ENCODE measurements at places on chromosomes 5 and 9.
A peak's percentile ranks its signal among the peaks of the same experiment; 100 is the strongest.

DNA sequence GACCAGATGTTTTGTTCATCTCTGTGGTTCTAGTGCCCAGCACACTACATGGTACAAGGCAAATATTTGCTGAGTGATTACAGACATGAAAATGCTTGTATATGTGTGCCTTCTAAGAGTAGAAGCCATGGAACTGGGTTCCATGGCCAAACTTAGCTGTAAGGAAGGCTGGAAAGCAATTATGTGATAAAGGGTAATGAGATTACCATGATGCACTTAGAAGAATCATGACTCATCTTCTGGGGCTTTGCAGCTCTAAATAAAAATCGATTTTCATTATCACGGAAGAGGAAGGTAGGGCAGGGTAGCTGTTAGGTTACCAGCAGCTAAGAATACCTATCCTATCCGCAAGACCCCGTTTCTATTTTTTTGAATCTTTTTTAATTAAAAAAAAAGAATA lies 28.0 kb downstream of the RFK start:
- no peak for DNase-seq

GRCh38 chr9:14170973-14171596 lies 142.9 kb downstream of the NFIB start:
- DNase-seq = no peak

- DNase-seq = no peak
Observed at GRCh38 chr9:136655536-136656182, 7.1 kb upstream of the EGFL7 start.

GRCh38 chr9:131276094-131276888 lies at the start of gene FAM78A:
TSS of gene FAM78A (minus strand) at chr9:131276510. CDS start at chr9:131276179, 331 bp downstream.
- DNase-seq = no peak

DNA sequence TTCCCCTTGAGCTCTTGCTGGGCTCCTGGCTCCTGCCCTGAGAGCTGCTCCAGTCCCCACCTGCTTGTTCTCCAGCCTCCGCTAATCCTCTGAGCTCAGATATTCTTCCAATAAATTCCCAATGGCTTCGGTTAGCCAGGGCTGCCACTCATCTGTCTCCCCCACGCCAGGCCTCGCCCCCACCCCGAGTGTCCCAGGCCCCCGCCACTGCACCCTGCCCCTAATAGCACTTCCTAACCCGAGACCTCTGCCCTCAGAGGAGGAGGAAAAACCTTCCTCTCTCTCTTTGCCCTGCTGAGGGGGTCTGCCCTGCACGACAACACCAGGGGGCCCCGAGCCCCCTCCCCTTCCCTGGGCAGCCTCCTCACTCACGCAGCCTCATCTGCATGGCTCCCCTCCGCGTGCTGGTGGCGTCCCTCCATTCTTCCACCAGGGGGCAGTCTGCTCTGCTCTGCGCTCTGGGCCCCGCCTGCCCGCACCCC lies 5.4 kb upstream of the LCN15 start:
- DNase-seq = no peak

GRCh38 chr9:93116072-93116961 lies 17.7 kb downstream of the NINJ1 start:
- peak; percentile 50 for DNase-seq

DNA sequence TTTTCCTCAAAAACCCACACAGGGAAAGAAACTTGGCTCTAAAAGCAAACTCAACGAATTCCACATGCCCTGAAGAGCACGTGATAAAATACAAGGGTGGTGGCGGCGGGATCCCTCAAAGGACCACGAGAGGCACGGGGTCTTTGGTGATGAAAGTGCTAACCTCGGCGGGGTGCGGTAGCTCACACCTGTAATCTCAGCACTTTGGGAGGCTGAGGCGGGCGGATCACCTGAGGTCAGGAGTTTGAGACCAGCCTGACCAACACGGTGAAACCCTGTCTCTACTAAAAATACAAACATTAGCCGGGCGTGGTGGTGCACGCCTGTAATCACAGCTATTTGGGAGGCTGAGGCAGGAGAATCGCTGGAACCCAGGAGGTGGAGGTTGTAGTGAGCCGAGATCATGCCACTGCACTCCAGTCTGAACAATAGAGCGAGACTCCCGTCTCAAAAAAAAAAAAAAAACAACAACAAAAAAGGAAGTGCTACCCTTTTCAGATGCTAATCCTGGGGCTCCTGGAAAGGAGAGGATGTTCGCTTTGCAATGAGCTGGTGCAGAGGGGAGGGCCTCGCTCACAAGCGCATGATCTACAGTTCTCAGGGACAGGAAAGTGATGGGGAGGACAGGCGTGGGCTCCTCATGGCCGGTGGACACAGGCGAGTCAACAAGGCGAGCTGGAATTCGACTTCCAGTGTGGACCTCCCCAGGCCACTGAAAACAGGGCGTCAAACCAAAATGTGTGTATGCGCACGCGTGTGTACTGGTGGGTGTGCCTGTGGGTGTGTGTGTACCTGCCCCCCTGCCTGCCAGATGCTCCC lies 54.1 kb downstream of the USP20 start:
- DNase-seq = no peak

DNA sequence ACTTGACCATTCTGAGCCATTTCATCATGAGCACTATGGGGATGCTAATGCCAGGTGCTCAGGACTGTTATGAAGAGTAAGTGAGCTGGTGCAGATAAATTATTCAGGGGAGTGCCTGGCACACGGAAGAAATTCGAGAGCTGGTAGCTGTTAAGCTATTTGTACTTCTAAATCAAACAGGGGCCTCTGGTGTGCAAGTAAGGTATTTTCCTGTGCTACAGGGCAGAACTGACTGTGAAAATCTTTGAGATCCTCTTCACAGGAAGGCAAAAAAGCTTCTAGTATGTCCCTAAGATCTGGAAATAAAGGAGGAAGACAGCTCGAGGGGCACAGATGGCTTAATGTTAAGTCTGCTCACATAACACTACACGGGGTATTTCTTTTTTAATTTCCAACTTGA lies 106.3 kb upstream of the SPOCK1 start:
- DNase-seq = no peak

- peak; percentile 91 for DNase-seq
Observed at GRCh38 chr5:83035373-83036100, 41.7 kb downstream of the TMEM167A start.

GRCh38 chr9:113987526-113987925 lies 90.6 kb downstream of the AMBP start:
- DNase-seq = no peak

- no peak for DNase-seq
Observed at GRCh38 chr5:148815086-148815485, 11.3 kb upstream of the ADRB2 start.

DNA sequence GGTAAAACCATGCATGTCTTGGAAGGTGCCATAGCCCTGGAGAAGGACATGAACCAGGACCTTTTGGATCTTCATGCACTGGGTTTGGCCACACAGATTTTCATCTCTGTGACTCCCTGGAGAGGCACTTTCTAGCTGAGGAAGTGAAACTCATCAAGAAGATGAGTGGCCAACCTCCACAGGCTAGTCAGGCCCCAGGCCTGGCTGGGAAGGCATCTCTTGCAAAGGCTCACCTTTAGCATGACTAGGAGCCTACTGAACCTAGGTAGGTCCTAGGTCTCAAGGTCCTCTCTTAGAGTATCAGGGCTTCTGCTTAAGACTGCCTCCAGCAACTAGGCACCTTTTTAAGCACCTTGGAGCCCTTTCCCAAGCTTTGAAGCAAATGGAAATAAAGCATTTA lies 1448.7 kb upstream of the ACO1 start:
- DNase-seq = no peak

DNA sequence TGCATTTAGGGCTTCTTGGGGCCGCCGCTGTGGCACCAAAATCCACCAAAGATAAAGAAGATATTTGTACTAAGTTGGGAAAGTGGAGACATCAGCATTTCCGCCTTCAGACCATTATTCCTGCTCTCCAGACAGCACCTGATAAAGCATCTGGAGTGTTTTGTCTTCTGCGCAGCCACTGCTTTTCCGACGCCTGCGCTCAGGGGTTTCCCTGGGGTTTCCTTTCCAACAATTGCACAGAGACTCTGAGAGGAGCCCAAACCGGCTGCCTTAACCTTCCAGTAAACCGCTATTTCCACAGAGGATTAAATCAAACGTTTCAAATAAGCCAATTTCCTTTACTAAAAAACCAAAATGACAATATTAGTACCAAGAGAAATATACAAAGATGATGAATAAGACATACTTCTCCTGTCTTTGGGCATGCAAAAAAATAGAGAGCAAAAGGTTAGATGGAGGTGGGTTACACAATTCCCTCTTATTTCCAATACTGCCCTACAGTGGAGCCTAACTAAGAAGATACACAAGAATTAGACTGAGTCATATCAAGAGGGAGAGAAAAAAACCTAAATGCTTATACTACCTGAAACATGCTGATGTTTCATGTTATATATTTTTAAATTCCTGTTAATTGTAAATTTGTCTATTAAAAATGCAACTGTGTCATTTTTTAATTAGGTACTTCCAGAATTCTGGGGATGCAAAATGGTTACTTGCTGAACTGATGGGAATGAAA lies 98.4 kb downstream of the MAPKAP1 start:
- no peak for DNase-seq

DNA sequence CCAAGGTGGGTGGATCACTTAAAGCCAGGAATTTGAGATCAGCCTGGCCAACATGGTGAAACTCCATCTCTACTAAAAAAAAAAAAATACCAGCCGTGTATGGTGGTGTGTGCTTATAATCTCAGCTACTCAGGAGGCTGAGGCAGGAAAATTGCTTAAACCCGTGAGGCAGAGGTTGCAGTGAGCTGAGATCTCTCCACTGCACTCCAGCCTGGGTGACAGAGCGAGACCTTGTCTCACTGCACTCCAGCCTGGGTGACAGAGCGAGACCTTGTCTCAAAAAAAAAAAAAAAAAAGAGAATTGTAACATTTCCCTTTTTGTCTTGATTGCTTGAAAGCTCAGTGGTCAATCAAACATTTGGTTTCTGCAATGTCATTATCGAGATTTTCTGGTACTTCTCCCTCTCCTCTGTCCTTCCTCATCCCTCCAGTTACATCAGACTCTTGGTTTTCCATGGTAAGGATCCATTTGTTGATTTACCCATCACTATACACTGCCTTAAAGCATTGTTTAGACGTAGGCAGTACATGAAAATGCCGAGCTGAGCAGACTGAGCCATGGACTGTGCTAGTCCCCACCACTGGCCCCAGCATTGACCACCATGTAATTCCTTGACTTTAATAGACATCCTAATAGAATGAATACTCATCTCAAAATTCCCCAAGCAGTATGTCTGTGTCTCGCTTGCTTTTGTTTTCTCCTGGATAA lies 11.5 kb upstream of the AIF1L start:
- DNase-seq = no peak

DNA sequence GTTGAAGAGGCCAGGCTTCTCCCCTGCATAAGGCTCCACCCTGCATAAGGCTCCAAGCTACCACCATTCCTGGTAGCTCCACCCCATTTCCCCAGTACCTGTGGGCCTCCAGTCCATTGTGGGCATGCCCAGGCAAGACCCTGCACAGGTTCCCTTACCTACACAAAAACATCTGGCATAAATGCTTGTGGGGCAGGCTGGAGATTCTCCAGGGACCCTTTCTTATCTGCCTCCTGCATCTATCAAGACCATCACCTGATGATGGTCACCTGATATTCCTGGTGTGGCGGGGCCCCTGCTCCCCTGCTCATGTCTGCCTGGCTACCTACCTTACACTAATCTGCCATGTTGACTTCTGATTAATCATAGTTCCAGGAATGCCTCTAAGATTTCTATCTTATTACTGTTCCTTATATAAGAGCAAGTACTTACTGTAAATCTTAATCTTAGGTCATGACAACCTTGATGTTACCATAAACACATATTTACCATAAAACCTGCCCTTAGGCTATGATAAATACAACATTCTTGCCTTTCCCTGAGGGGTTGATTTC lies 41.0 kb downstream of the FGD3 start:
- DNase-seq = no peak

GRCh38 chr5:133824661-133825254 lies 143.7 kb downstream of the C5orf15 start:
- no peak for DNase-seq

DNA sequence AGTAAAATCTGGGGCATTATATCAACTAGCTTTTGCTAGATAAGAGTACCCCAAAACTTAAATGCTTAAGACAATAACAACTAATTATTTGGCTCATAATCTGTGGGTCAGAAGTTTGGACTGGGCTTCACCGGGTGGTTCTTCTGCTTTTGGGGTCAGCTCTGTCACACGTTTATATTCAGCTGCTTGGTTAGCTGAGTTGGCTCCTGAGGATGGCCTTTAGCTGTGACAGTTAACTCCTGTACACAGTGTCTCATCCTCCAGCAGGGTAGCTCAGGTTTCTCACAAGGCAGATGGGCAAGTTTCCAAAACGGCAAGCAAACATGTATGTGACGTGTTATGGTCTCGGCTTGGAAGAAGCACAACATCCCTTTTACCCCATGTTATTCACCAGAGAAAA lies 488.2 kb downstream of the TLE4 start:
- no peak for DNase-seq

DNA sequence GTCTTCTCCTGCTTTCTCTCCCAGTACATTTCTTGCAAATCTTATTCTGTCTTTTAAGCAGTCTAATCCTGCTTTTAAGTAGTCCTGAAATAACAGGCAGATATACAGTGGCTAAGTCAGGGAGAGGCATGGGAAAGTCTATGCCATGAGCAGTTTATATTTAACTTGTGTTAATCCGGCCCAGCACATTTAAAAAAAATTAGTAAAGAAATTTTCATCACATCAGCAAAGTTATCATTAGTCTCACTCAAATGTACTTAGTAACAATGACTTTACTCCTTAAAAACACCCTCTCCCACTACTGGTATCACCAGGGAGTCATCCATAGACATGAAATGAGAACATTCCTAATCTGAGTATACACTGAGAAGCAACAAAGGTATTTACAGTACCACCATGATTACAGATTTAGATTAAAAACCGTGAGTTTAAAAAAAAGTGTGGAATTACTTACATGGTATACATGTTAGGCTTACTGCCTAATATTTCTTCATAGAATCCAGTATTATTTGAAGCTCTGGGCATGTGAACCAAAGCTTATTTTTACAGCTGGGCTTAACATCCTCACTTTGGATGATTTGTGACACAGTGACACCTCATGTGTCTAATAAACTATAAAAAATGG lies 75.9 kb upstream of the DAB2 start:
- no peak for DNase-seq
